Mucosa of descending colon (tissue), 3 donors: ENCODE measurements at places on chromosomes 2 and 18.

DNA sequence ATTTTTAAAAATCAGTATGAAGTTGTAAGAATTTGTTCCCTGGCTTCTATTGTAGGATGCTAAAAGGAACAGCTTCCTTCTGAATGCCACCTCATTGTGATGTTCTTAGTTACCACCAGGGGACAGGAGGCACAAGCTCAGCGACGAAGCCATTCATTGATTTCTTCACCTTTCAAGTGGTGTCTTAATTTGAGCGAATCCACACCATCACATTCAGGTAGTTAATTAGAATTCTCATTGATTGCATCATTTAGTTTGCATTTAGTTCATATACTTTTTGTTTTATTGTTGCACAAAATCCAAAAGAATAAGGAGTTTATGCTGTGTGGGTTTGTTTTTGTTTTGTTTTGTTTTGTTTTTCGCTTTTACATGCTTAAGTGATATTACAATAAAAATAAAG, 23.1 kb downstream of the CYP27C1 start:
- DNase-seq, result no peak

- no peak for DNase-seq
These were observed 9.4 kb downstream of the GPD2 start for GRCh38 chr2:156445296-156446220.

GRCh38 chr2:72106978-72107377, 40.7 kb downstream of the CYP26B1 start:
- DNase-seq, result no peak

DNA sequence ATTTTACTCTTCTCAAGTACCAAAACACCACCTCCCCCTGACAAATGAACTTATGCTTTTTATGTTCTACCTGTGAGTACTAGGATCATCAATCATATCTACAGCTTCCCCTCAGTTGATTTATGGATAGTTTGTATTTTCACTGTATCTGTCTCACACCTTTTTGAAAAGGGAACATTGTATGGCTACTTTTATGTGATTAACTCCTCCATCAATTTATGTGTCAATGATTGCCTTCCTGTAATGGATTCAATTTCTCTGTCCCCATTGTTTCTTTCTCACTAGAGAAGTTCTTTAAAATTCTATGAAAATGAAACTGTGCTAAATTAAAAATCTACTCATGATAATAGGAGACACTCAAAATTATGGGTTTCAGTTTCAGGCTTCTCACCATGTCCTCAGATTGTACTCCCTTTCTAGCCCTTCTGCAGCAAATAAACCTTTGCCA, 935.0 kb downstream of the TRIB2 start:
- DNase-seq, result no peak

- no peak for DNase-seq
These were observed 277.1 kb upstream of the CCDC68 start for GRCh38 chr18:55236150-55236931.

DNA sequence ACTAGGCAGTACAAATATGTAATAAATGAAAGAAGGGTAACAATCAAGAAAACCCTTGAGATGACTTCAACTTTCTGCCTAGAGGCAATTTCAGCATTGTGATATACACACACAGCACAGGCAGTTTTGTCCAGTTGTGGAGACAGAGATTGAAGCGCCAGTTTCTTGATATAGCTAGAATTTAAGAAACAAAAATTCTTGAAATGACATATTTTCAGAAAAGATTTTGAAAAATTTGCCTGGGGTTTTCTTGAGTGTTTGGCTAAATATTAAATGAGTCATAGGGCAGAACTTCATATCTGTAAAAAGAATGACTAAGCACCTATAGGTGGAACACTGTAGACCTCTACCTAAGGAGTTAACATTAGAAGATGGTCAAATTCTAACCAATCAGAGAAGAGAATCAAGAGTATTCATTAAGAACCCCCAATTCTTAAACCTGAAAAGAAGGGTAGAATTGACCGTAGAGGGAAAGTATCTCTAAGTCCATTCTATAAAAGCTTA, 1266.8 kb upstream of the TMEFF2 start:
- no peak for DNase-seq

- DNase-seq, result no peak
These were observed 11.7 kb upstream of the GORASP2 start for GRCh38 chr2:170917219-170917913.

GRCh38 chr2:192007581-192008228, 160.8 kb upstream of the CAVIN2 start:
- DNase-seq, result no peak
